ENCODE measurements at places on chromosomes 3 and 15. TPM values are rescaled to one million over a fixed set of nuclear protein-coding genes. Genes with fewer than 3 reads are reported as not detected.

DNA sequence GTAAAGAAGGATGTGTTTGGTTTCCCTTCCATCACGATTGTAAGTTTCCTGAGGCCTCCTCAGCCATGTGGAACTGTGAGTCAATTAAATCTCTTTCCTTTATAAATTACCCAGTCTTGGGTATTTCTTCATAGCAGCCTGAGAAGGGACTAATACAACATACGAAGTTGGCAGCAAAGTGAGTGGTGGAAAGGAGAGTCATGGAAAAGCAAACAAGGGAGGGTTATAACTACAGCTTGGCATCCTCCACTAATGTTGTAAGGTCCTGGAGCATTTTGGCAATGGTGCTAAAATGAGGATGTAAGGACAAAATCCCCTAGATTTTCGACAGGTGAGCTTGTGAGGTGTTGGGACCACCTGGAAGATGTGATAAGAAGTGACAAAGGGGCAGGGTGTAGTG, 5.8 kb upstream of the TMEM41A start:
- peak; percentile 20 for DNase-seq

DNA sequence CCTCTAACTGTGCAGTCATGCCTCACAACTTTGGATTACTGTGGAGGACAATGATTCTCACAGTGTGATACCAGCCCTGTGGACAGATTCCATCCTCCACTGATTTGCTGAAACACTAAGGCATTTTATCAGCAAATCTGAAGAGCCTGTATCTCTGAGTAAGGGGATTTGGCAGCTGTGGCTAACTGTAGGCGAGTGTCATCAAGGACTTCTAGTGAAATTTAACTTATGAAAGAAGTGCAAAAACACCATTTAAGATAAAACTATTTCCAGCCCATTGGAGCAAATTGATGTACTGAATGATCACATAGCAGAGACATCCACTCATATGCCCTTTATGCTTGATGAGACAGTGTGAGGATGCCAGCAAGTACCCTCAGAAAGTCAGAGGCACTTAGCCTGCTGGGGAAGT, 13.9 kb upstream of the TMPRSS7 start:
- DNase-seq: no peak

- no peak for DNase-seq
Measured at GRCh38 chr15:85781099-85781498, 13.6 kb downstream of the KLHL25 start.

GRCh38 chr3:97074546-97074945, 260.2 kb downstream of the EPHA6 start:
- DNase-seq: no peak

GRCh38 chr15:91243826-91244225, 143.8 kb downstream of the SV2B start:
- DNase-seq: no peak

DNA sequence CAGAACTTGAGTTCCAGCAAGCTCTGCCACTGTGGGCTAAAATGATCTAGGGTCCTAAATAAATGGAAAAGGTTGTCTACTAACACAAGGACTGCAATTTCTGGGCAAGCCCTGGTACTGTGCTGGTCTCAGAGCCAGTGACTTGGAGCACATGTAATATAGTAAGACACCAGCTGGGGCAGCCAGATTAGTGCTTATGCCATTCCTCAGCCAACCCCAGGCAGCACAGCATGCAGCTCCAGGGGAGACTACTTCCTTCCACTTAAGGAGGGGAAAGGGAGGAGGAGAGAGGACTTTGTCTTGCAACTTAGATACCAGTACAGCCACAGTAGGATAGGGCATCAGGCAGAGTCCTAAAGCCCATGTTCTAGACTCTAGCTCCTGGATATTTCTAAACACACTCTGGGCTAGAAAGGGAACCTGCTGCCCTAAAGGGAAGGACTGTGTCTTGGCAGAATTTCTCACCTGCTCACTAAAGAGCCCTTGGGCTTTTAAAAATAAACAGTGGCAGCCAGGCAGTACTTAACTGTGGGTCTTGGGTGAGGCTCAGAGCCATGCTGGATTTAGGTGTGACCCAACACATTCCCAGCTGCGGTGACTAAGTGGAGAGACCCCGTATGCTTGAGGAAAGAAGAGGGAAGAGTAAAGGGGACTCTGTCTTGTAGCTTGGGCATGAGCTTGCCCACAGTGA, 223.7 kb upstream of the BCHE start:
- DNase-seq: no peak

GRCh38 chr3:61602466-61602865, 41.1 kb downstream of the PTPRG start:
- DNase-seq: no peak

DNA sequence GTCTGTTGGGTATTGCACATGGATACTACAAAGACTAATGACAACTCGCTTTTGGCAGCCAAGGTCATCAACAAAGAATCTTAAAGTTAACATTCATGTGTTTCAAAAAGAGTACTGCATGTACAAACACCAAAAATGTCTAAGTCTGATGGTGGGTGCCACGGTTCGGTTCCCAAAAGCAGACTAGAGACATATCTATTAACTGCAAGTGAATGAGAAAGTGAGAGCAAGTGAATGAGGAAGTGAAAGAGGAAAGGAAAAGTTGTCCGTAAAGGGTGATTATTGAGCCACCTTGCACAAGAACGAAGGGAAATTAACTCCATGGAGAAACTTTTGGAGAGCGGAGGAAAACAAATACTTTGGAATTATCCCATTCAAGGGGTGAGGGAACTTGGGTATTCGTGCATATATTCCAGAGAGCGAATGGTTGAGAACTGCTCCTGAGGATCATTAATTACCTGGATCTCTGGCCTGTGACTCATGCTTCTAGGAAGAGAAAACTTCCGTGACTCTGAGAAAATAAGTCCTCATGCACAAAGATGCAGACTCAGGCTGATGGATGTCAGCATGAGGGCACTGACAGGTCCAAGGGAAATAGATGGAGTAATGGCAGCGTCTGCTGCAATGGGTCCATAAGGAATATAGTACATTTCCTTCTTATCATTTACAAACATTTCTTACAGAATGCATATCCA, 336.5 kb upstream of the TGFBR2 start:
- no peak for DNase-seq

DNA sequence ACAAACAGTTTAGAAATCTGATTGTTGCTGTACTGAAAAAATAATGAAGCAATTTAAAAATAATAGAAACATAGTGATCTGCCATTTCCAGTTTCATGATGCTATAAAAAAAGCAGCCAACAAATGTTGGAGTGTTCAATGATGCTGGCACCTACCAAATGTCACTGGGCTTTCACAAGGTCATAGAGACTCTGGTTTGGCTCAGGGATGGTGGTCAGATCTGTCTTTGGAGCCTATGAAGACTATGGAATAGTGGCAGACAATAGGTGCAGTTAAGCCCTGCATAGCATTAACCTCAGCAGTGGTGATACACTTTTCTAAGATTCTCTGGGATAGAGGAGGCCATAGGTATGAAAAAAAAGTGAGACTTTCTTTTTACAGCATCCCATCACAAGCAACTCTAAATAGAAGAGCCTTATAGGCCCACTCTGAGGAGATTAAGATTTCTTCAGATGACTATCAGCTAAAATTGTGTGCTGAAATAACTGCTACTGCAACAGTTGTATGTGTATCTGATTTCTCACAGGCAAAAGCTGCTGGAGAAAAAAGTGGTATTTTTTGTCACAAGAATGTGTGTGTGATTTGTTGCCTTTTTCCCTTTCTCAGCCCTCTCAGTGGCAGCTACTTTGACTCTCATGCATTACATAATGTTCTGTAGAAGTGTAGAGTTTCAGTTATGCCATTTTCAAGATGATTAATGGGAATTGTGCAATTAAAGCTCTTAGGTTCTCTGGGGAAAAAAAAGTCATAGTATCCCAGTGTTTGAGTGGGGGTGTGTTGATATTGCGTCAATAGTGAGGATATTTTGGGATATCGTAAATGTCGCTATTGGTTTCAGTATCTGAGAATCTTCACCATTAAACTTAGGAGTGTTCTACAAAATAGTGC, 137.4 kb downstream of the MBNL1 start:
- DNase-seq: no peak

DNA sequence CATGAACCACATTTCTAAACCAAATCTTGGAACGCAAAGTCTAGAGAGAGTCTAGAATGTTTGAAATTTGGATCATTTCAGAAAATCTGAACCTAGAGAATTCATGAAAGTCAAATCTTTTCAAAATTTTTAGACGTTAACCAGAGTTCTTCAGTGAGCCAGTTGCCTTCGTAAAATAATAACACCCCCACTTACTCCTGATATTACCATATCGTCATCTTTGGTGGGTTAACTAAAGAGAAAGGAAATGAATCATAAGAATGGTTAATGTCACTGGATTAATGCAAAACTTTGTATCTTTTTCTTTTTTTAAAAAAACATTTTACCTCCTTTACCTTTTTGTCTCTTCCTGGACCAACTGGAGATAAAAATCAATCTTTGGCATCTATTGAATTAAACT, 1.2 kb upstream of the ZBED2 start:
- DNase-seq: no peak

- no peak for DNase-seq
Measured at GRCh38 chr3:72266016-72266370, 481.0 kb upstream of the PROK2 start.

- peak; percentile 80 for DNase-seq
Measured at GRCh38 chr15:89496155-89497098, at the start of gene RHCG. Gene RHCG (minus strand): TSS chr15:89496583. CDS start chr15:89496544, 39 bp downstream.

DNA sequence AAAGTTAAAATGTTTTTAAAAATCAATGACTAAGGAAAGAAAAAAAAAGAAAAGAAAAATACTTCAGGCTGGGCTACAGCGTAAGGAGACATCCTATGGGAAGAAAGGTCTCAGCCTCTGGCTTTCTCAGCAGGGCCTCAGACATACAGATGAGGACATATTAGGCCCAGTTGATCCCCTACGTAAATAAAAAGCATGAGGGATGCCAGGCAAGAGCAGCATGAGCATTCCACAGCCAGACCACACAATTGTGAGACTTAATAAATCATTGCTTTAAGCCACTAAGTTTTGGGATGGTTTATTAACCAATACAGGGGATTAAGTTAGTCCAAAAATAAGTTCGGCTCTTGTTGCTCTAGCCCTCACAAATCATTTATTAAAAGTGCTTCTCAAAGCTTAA, 394.1 kb upstream of the NECTIN3 start:
- no peak for DNase-seq

DNA sequence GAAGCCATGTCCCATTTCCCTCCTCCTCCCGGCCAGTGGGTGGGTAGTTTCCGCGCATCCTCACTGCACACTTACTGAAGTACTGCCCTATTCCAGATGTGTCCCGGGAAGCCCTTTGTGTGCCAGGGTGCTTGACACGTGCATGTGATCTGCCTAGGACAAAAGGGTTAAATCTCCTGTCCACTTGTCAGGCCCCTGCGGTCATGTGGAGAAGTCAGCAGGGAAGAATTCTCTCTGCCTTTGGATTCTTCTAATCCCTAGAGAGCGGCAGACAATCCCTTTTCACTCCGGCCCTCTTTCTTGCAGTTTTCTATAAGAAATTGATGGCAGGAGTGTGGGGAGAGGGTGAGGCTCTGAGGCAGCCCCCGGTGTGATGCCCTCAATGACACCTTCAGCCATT, 19.8 kb downstream of the ST8SIA2 start:
- no peak for DNase-seq

GRCh38 chr3:188792793-188793192, 379.0 kb upstream of the TPRG1 start:
- DNase-seq: no peak

DNA sequence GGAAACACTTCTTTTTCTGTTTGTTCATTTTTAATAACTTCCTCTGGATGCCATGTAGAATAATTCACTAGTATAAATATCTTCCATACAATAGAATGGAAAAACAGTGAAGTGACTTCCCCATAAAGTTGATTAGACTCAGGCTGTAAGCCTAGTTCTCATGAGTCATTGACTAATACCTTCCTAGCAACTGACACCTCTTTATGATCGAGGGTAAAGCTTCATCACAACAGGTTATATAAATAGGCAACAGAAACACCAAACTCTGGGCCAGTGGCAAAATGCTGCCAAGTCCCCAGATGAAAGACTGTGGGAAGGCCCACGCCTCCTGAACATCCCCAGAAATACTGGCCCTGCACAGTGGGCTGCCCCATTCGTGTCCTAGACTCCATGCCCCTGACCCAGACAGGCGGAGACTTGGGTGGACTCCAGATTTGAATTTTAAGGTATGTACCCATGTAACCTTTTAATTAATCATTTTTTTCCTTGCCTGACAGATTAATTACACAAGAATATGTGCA, 71.3 kb upstream of the TBC1D23 start:
- DNase-seq: no peak

GRCh38 chr15:68352401-68353062, 75.0 kb downstream of the FEM1B start:
- DNase-seq: peak; percentile 89

DNA sequence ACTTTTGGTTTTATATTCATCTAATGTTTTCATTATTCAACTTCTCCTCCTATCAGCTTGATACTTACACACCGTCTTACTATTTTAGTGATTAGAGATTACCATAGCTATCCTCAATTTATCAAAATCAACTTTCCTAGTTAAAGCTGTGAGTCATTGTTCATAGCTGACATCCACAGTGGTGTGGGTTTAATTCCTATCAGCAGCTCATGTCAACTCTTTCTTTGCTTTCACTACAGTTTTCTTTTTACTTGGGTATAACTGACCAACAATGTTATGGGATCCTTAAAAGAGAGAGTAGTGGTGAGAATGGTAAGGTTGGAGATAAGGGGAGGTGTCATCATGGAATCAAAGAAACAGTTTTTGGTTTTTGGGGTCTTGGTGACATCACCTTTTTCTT, 112.7 kb downstream of the NFKBIZ start:
- no peak for DNase-seq

DNA sequence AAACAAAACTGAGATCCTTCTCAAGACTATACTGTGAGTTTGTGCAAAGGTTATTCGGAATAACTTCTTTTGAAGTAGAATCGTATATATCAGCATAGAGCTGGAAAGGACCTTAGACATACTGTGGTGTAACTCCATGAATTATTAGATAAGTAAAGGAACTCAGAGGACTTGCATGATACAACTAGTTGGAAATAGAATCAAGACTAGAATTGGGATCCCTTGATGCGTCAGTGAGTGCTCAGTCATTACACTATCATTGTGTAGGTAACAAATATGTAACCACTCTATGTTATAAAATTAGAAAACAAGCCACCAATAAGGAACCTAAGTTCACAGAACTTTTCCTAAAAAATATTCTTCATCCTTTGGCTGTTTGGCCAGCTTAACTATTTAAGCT, 61.1 kb downstream of the CBLB start:
- no peak for DNase-seq

GRCh38 chr3:64617610-64618009, 70.2 kb downstream of the ADAMTS9 start:
- DNase-seq: no peak

The CD200R1 gene
- 0.08 TPM for polyA plus RNA-seq

The BDH1 gene
- 3.7 TPM for polyA plus RNA-seq

The TMC3 gene
- polyA plus RNA-seq: not detected

The GHSR gene
- polyA plus RNA-seq: not detected

The SMCO1 gene
- not detected for polyA plus RNA-seq

The ADPRH gene
- 4.2 TPM for polyA plus RNA-seq

The CPLX3 gene
- polyA plus RNA-seq: not detected

The SCN11A gene
- 0.01 TPM for polyA plus RNA-seq

The CHL1 gene
- polyA plus RNA-seq: not detected

The GOLGA6L7 gene
- polyA plus RNA-seq: not detected

Data from A549 (cell line).